ENCODE measurements at places on chromosomes 1 and 21.

DNA sequence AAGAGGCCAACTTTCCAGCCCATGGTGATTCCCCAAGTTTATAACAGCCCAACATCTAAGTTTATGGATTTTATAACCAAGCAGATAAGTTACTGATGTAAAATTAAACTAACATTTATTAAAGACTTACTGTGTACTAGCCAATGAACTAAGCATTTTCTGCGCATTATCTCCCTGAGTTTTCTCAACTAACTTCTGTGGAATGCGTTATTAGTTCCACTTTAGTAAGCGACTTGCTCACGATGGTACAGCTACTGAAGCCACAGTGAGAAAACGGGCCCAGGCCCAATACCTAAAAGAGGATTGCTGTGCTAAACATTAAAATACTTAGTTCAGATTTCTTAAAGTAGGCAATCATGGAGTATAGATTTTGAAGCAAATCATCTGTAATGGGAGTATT, 61.0 kb downstream of the ZBTB18 start:
- DNase-seq: no peak

- no peak for DNase-seq
Measured at GRCh38 chr1:158163000-158163947, 17.4 kb upstream of the CD1D start.

DNA sequence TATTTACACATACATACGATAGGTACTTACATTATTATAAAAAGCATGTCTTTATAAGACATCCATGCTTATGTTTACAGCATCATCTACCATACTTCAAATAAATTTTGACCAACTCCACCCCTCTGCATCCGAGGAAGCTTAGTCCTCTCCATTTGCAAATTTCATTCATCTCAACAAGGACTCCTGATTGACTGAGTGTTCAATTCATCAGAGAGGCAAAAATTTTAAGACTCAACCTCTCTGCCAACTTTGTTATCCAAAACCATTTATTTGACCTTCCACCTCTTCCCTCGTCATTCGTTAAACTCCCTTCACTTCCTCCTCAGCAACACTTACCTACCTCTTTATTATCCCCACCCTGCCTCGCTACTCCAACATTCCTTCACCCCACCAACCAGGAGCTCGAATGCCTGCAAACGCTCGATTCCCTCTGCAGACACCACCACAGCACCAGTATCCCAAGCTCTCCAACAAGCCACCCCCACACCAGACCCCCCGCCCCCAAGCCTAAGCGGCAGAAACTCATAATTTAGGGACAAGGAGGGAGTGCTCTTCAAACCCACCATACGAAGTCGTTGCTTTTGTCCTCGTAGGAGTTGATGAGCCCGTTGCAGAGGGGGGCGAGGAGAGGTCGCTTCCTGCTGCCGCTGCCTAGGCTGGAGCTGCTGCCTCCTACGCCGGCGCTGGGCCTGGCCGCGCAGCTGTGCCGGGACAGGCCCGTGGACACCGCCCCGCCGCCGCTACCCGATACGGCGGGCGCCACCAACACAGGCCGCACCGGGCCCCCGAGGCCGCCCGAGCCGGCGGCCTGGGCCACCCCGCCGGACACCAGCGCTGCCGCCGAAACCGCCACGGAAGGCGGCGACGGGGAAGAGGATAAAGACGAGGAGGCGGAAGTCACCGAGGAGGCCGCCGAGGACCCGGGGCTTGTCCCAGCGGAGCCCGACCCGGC, 803 bp downstream of the COP1 start:
- no peak for DNase-seq

- peak; percentile 3 for DNase-seq
Measured at GRCh38 chr21:41612674-41613532, 104.9 kb upstream of the TMPRSS2 start.

DNA sequence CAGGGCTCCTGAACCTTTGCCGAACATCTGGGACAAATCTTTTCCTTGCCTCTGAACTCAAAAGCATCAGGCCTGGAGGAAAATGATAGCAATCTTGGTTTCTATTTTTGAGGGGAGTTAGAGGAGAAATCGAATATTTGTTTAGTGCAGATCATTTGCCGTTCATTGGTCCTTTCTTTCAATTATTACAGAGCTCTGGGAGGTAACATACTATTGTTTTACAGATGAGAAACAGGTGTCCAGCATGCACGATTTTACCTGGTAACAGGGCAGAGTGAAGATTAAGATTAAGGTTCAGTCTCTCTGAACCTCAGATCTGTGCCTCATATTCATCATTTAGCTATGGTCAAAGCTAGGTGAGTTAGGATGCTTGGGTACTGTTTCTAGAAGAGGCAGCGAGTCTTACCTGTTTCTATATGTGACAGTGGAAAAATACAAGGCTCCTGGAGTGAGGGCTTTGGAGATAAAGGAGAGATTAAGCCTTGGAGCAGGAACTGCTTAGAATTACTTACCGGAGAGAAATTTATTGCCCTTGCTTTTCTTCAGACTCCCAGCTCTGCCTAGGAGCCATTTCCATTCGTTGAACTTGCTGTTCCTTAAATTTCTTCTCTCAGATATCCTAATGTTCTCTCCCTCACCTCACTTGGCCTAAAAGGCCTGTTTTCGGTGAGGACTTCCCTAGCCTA, 1.4 kb downstream of the PRCC start:
- DNase-seq: no peak

DNA sequence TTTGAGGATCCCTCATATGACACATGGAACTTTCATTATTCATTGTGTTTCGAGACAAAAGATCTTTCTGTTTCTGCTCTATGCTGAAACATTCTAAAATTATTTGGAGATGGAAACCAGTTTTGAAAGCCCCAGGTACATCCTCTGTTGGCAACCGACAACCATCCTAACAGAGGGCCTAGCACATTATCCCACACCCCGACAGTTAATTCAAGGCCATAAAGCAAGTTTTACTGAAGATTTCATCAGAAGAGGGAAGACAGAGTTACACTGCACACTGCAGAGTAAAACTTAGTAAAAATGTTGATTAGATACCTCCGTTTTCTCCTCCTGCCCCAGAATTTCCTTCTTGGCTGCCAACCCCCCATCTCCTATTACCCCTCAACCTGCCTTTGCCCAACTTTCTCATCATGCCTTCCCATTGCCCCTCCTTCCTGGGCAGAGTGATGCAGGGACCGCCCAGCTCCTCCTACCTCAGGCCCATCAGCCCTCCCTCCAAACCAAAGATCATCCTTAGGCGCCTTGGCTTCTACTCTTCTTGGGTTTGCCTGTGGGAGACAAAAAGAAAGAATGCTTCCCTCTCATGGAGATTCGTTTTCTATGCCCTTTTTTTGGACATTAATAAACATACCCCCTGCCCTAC, 52.9 kb upstream of the CITED4 start:
- no peak for DNase-seq

GRCh38 chr1:228984107-228984506, 248.8 kb downstream of the RHOU start:
- DNase-seq: no peak

GRCh38 chr1:197374428-197374827, 106.4 kb downstream of the CRB1 start:
- no peak for DNase-seq

DNA sequence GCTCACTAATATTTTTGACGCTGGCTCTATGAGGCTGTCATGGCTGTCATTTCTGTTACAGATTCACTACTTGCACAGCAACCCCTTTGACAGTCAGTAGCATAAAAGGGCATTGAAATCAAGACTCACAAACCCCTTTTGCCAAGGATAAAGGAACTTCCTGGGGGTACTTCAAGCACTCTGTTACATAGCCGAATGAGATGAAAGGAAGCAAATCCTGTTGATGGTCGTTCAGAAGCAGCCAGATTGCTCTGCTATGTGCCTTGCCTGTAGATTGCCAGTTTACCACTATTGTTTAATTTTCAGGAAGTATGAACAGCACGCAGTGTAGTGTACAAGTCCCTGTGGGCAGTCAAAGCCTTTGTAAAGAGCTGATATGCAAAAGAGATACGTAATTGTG, 296.2 kb downstream of the LRRIQ3 start:
- no peak for DNase-seq

- peak; percentile 1 for DNase-seq
Measured at GRCh38 chr1:144101397-144102045, 129.7 kb upstream of the FAM72C start.

DNA sequence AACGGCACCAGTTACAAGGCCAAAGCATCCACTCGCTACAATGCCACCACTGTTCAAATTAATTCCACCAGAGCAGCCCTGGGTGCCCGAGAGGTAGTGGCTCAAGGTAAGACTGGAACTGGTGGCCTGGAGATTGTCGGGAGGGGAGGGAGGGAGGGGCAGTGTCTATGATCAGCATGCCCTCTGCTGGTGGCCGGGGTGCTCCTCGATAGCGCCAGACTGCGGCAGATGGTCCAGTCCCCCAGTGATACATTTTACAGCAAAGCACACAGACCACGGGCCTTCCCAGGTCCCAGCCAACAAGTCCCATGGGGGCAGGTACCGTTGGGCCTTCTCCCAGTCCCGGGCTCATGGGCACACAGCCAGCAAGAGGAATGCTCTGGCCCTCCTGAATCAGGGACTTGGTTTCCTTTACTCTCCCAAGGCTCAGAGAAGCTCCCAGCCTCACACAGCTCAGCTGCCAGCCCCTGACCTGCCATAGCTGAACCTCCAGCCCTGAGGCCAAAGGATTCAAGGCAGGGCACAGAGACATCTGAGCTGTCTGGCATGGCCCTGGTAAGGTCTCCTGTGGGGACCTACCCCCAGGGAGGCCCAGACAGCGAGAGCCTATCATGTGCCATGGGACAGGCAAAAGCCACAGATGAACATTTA, 15.3 kb downstream of the ACOT7 start:
- no peak for DNase-seq

GRCh38 chr1:164713456-164714207, 154.6 kb downstream of the PBX1 start:
- DNase-seq: no peak

GRCh38 chr1:88237058-88237457, 447.0 kb upstream of the PKN2 start:
- DNase-seq: no peak

DNA sequence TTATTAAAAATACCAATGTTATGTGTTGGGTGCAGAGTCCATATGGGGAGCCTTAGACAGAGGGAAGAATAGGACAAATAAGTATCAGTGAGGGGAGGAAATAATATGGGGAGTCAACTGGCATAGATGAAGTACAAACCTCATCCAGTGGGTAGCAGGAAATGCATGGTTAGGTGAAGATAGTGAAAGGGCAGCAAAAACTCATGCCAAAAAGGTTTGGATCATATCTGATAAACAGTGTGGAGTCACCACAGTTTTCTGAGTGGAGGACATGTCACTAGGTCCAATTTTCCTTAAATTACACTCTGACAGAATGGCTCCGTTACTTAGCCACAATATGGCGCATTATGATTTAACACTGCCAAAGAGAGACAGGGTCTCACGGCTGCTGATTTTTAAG, 10.3 kb downstream of the DUSP23 start:
- no peak for DNase-seq

- DNase-seq: no peak
Measured at GRCh38 chr1:58754683-58755467, 29.0 kb downstream of the JUN start.

- no peak for DNase-seq
Measured at GRCh38 chr1:172135978-172136610, 284.4 kb upstream of the C1orf105 start.
